ENCODE measurements at places on chromosomes 11 and 22.

DNA sequence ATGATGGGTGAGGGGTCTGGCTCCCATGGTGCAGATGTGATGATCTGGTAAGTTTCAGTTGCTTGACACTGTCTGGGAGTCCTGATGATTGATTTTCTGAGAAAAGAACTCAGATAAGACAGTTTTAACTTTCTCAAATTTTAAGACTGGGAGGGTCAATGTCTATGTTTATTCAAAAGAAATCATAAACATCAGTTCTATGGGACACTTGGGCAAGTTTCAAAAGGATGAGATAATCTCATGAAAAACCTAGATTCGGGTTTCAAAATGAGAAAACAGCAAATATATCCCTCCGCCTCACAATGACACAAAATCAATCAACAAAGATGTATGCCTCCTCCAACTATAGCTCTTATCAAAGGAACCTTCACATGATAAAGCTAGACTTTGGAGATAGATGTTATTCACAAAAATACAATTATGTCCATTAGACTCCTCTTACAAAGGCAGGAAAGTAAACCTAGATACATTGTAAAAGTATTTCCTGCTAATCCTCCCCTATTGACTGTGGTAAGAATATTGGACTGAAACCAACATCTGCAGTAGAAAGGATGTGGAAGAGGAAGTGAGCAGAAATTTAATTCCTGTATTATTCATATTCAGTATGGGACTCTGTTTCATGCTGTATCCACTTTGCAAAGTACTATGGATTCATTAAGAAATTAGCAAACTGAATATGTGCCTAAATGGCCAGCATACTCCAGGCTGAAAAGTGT lies 21.6 kb downstream of the SVIP start:
- DNase-seq = peak; percentile 44

GRCh38 chr11:26187639-26188038 lies 144.3 kb upstream of the ANO3 start:
- DNase-seq = peak; percentile 93

- peak; percentile 86 for DNase-seq
These were observed 27.7 kb downstream of the MICAL2 start for GRCh38 chr11:12137938-12138731.

DNA sequence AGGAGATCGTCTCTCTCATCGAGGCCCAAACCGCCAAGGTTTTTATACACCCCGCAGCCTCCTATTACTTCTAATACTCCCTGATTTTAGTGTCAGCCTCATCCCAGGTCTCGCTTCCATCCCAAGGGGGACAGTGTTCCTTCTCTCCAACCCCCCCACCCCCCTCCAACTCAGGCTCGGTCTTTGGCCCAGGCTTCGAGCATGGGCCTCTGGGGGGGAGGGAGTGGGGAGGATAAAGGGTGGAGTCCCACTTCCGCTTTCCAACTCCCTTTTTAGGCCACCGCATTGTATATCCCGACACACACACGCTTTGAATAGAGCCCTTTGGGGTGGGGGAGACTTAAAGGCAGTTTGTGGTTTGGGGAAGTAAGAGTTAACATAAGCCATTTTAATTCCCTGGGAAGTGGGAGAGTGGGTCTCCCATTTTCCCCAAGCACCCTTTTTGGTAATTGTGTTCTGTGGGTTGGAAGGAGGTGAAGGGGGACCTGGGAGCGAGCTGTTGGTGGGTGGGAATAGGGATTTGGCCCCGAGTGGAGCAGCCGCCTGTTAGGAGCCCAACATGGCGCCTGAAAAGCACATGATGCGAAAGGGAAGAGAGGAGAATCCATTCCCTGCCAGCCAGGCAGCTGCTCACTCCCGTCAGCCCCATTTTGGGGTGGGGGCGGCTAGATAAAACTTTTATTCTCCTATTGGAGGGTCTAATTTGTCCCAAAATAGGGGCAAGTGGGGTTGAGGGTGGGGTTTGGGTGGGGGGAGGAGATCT lies 844 bp downstream of the PCF11 start:
- DNase-seq = peak; percentile 64

- DNase-seq = peak; percentile 66
These were observed 124.3 kb downstream of the TRIM29 start for GRCh38 chr11:120013325-120014250.

GRCh38 chr11:64745521-64746328 lies 1.8 kb upstream of the RASGRP2 start:
- DNase-seq = peak; percentile 82

GRCh38 chr22:28894334-28894733 lies 11.0 kb downstream of the ZNRF3 start:
- DNase-seq = no peak

GRCh38 chr11:73859671-73860070 lies 17.0 kb downstream of the COA4 start:
- DNase-seq = no peak

DNA sequence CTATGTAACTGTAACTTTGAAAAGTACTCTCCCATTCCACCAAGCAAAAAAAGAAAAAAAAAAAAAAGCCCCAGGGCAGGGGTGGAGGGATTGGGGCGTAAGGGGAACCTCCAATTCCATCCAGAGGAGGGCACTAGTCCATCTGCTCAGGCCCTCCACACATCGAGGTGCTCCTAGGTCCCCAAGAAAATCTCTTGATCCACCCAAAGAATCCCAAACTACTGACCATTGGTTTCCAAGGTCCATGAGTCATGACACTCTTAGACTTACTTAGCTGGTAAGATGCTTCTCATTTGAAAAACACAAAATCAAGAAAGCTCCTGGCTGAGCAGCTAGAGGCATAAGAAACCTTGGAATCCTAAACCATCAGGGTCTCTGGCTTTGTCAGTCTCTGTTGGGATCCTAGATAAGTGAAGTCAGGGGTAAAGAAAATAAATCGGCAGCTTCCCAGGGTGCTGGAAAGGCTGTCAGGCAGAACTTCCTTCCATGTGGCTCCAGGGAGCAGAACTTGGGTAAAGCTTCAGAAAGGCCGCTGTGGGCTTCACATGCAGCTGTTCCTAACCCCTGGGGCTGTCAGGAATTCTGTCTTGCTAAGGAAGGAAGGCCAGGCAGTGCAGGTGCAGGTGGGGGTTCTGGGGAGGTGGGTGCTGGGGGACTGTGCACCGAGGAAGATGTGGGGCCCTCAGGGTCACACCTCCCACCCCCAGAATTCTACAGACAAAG lies 49.4 kb upstream of the ADA2 start:
- DNase-seq = peak; percentile 15

GRCh38 chr22:41808400-41808799 lies 7.9 kb downstream of the CCDC134 start:
- no peak for DNase-seq

DNA sequence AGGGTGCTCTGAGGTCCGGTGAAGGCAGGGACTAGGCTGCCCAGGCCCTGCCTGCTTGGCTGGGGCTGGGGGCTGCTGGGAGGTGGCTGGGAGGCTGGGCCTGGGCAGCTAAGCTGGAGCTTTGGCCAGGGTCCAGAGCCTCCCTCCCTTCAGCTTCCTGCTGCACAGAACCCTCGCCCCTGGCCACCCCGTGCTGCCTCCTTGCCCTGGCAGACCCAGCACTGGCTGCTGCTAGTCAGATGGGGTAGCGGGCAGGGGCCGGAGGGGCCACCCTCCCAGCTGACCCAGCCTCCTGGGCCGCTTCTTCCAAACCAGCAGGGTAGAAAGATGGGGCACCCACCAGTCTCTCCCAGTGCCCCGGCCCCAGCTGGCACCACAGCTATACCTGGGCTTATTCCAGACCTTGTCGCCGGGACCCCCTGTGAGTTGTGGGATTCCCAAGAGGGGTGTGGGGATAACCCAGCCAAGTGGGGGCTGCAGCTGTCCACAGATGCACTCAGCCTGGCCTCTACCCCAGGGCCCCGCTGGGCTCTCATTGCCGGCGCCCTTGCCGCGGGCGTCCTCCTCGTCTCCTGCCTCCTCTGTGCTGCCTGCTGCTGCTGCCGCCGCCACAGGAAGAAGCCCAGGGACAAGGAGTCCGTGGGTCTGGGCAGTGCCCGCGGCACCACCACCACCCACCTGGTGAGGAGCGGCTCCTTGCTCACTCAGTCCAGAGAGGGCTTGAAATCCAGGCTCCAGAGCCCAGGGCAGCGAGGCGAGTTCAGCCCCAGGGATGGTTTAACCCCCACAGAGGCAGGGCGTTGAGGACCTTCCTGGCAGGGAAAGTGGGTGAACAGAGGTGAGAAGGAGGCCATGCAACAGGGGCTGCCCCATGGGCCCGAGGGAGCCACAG lies at the start of gene SYT8:
Gene SYT8, plus strand, starts transcription at position 212 of the 892 bp plus-strand sequence. Its CDS starts 116 bp downstream, at position 328.
- DNase-seq = no peak

DNA sequence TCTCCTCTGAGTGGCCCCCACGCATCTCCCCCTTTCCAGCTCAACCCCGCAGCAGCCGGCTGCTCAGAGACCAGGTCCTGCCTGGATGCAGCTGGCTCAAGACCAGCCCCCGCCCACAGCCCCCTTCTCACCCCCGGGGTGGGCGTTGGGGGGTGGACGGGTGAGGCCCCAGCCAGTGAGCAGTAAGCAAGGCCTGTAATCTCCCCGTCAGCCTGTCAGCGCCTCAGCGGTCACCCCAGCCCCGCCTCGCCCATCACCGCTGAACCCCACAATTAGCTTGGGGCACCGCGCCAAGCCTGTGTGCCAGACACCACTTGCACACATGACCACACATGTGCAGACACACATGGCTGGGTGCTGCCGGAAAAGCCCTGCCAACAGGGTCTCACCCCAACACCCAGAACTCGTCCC lies 5.9 kb downstream of the PLXNB2 start:
- DNase-seq = no peak

DNA sequence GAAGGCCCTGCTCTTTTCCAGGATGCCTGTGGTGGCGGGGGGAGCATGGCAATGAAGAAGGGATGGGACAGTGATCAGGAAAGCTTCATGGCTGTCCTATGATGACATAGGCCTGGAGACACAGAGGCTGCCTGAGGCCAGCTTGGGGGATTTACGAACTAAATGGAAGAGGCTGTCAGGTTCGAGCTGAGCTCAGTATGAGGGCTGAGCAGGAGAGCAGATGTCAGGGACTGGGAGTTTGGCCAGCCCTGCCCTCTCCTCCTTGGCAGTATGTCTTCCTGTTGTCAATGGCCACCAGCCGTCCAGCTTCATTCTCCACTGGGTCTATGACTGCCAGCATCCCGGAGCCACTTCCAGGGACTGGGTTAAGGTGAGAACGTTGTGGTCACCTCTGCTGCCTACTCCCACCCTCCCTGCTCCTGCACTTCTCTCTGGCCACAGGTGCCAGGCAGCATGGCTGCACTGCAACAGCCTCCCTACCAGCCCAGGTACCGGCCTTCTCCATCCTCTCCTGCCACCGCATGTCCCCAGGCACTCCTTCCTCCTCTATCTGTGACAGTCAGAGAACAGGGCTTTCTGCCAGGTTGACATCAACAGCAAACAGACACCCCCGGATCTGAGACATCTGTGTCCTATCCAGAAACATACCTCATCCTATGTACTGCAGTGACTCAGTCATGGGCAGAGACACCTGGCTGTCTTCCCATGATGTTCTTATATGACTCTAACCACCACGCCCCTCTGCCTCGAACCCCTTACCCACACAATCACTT lies 75.1 kb downstream of the KIRREL3 start:
- DNase-seq = no peak

- peak; percentile 21 for DNase-seq
These were observed 9.4 kb upstream of the PATL1 start for GRCh38 chr11:59678118-59678812.

- DNase-seq = peak; percentile 79
These were observed 9.9 kb upstream of the IGLL5 start for GRCh38 chr22:22877523-22878210.

DNA sequence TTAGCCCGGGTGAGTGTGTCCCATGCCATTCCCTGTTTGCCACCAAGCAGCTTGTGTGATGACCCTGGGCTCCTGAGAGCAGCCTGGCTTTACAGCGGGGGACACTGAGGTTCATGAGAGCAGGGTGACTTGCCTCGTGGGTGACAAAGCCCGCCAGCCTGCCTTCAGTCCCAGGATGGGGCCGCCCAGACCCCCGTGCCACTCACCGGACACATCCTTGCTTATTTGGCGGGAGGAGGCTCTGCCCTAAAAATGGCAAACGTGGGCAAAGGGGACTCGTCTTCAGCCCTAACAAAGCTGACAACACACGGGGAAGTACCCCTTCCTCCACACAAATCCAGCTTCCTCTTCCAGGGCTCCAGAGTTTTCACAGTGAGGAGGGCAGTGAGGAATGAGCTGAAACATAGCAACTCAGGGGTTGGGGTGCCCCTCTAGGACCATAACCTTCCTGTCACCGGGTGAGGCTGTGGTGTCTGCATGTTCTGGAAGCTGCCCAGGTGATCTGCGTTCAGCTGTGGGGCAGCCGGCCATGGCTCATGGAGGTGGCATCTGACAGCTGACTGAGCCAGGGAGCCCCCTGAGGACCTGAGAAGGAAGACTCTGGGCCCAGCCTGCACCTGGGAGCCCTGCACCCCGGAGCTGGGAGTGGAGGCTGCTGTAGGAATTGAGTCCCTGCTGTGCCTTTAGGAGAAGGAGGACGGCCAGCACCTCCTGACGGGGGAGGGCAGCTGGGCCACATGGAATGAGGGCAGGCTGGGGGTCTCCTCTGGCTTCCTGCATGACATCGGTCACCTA lies 16.7 kb downstream of the RIBC2 start:
- no peak for DNase-seq

DNA sequence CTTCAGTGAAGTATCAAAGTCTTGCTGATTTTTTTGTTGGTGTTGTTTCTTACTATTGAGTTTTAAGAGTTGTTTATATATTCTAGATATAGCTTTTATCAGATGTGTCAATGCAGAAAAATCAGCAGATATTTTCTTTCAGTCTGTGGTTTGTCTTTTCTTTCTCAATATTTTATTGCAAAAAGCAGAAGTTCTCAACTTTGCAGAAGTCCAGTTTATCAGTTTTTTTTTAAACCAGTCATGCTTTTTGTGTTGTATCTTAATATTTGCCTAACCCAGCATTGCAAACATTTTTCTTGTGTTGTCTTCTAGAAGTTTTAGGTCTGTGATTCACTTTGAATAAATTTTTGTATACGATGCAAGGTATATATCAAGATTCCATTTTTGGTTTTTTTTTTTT lies 7.0 kb downstream of the ASRGL1 start:
- no peak for DNase-seq

DNA sequence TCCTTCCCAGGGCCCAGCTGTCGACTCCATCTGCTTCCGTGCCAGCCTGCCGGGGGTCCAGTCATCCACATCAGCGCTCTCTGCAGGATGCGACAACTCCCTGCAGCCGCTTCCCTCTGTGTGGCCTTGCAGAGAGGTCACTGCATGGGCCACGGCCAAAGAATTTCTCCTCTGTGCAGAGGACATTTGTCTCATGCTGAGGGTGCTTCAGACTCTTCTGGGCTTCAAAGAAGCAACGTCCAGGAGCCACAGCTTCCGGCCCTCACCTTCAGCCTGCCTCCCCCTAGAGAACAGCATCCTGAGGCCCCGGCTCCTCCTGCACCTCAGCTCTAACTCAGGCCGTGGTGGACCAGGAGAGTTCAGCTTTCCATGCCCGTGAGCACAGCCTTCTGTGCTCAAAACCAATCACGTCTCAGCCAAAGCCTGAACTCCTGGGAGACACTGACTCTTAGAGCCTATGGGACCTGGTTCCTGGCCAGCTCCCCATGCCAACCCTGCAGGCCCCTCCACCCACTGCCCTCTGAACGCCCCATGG lies 258.9 kb downstream of the BRD1 start:
- no peak for DNase-seq

- no peak for DNase-seq
These were observed 117.3 kb downstream of the CD44 start for GRCh38 chr11:35256296-35256695.

- DNase-seq = no peak
These were observed 744 bp upstream of the MCM5 start for GRCh38 chr22:35399114-35399677.
